ENCODE measurements at places on chromosomes 16 and 17. TPM values are rescaled to one million over a fixed set of nuclear protein-coding genes. Genes with fewer than 3 reads are reported as not detected.

Gene TEX19
- total RNA-seq, result under 0.01 TPM

Gene SERPINF2
- 0.43 TPM for total RNA-seq

Gene SP2
- 2.2 TPM for total RNA-seq

Gene KREMEN2
- under 0.01 TPM for total RNA-seq

Gene ZNF423
- 0.32 TPM for total RNA-seq

Gene TBX21
- total RNA-seq, result not detected

Gene HBZ
- not detected for total RNA-seq

Gene PLLP
- total RNA-seq, result not detected

Gene SLC6A4
- total RNA-seq, result not detected

Gene NPIPA8
- total RNA-seq, result 0.32 TPM

Gene EPN3
- total RNA-seq, result under 0.01 TPM

Gene ZFP3
- 2.2 TPM for total RNA-seq

Gene AOC3
- 0.32 TPM for total RNA-seq

Gene APOH
- not detected for total RNA-seq

Gene TANGO6
- 26.4 TPM for total RNA-seq

Gene KRTAP4-9
- total RNA-seq, result not detected

Gene PERCC1
- total RNA-seq, result not detected

Gene TMC8
- total RNA-seq, result not detected

Gene CTRL
- total RNA-seq, result not detected

Measured in fibroblast of villous mesenchyme (primary cell).